ENCODE measurements at places on chromosomes 11 and 22. TPM values are rescaled to one million over a fixed set of nuclear protein-coding genes. Genes with fewer than 3 reads are reported as not detected.

DNA sequence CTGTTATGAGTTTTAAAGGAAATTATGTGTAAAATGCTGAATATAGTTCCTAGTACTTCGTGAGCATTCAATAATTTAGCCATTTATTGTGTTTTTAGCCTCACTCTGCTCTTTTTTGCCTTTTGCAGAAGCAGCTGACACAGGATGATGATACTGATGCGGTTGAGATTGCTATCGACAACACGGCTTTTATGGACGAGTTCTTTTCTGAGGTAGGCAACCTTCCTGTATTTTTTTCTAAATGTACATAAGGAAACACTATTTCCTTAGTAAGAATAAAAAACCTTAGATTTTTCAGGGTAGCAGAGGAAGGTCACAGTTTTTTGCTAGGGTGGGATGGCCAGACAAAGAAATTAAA is 17.9 kb downstream of the STX3 start:
- no peak for DNase-seq

The JHY gene
- polyA plus RNA-seq: 2.3 TPM

The B4GALNT4 gene
- not detected for polyA plus RNA-seq

The IGF2 gene
- not detected for polyA plus RNA-seq

The FGF4 gene
- polyA plus RNA-seq: not detected
